ENCODE measurements at places on chromosomes 11 and 22.

GRCh38 chr22:28925916-28926315 is 42.5 kb downstream of the ZNRF3 start:
- no peak for DNase-seq

DNA sequence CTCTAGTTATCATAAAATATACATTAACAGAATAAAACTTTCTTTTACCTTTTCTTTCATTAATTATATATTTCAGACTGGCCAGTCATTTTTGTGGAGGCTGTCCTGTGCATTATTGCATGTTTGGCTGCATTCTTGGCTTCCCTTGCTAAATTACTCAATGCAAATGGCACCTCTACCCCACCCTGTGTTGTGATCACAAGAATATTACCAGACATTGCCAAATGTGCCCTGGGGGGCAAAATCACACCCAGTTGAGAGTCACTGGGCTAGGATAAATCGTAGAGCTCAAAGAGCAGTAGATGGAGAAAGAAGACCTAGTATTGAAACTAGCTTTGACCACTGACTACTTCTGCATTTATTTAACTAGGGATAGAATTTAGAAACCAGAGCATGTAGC is 1257.8 kb upstream of the TENM4 start:
- DNase-seq, result no peak

DNA sequence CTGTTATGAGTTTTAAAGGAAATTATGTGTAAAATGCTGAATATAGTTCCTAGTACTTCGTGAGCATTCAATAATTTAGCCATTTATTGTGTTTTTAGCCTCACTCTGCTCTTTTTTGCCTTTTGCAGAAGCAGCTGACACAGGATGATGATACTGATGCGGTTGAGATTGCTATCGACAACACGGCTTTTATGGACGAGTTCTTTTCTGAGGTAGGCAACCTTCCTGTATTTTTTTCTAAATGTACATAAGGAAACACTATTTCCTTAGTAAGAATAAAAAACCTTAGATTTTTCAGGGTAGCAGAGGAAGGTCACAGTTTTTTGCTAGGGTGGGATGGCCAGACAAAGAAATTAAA is 17.9 kb downstream of the STX3 start:
- DNase-seq, result no peak

DNA sequence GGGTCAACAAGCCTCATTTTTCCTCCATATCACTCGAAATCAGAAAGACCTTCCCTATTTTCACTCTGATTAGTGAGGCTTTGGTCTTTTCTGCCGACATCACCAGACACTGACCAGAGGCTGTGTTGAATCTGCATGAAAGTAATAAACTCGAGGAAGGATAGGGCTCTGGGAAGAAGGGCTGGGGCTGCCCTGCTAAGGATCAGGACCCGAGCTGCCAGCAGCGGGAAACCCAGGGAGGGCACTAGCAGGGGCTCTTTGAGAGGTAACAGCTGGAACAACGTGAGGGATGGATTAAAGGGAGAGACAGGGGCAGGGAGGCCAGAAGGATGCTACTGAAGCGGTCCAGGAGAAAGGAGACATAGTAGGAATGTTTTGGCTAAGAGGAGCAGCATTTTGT is 377.5 kb upstream of the NARS2 start:
- DNase-seq, result no peak

DNA sequence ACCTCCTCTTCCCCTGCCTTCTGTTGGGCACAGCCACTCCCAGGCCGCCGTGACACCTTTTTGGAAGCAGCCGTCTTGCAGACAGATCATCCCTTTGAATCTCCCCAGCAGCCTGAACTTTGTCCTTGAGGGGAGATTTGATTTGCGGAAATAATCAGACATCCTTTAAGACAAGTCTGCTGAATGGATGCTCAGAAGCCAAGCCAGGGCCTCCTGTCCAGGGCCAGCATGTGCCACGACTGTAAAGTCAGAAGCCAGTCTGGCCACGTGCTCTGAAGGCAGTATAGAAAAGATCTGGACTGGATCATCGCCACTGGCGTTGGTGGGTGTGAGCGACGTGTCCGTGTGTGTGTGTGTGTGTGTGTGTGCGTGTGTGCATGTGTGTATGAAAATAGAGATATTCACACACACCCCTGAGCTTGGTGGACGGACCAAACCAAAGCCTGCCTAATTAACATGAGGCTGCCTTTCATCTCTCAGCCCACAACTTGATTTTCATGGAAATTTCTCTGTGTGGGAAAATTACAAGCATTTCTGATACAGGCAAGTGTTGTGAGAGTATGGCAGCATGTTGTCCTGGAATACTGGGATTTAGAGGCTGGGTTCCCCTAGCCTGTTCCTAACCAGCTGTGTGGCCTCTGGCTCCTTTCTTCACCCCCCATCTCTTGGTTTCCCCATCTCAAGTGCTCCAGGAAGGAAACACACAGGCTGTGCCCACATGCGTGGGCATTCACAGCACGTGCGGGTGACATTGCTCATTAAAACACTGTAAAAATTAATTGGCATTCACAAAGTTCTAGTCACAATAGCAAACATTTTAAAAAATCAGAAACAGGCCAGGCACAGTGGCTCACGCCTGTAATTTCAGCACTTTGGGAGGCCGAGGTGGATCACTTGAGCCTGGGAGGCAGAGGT is 61.8 kb upstream of the WNT7B start:
- DNase-seq, result no peak

- no peak for DNase-seq
Measured at GRCh38 chr11:70913715-70914231, 338.6 kb downstream of the SHANK2 start.

DNA sequence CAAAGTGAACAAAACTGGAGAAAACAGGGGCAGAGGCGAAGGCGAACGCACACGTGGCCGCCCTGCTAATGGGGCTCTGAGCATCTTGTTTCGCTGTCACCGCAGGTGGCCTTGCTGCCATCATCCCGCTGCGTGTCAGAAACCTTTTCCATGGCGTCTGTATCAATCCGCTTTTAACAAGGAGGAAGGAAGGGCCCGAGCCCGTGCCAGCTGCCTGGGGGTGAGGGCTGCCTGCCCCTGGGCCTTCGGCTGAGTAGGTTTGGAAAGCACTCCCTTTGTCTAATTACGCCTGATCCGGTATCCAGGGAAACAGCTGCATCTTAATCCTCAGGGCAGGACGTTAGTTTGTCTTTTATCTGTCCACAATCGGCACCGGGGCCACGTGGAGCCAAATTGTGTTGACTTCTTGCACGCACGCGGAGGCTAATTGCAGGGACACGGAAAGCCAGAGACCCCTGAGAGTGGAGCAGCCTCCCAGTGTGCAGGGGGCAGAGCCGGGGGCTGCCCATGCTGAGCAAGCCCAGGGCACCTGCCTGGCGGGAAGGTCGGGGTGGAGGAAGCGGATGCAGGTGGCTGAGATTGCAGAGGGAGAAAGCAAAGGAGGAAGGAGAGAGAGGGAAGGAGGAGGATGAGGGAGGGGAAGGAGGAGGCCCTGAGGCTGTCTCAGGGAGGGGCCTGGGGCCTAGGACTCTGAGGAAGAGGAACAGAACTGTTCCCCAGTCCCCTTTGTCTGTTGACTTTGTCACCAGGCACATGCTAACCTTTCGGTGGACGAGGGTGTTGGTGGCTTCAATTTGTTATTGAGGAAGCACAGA is 19.2 kb upstream of the TH start:
- no peak for DNase-seq

DNA sequence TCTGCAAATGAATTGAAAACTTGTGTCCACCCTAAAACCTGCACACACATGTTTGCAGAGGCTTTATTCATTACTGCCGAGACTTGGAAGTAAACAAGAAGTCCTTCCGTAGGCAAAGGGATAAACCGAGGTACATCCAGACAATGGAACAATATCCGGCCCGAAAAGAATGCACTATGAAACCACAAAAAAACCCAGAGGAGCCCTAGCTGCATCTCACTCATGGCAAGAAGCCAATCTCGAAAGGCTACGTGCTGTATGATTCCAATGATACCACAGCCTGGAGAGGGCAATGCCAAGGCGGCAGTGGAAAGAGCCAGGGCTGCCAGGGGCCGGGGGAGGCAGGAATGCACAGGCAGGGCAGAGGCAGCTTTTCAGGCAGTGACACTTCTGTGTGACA is 3.2 kb upstream of the MRPL23 start:
- DNase-seq, result no peak

- no peak for DNase-seq
Measured at GRCh38 chr22:19035474-19036228, 86.6 kb downstream of the DGCR2 start.
